Activated naive CD4-positive, alpha-beta T cell treated with anti-CD3 and anti-CD28 coated beads, Interleukin-2, amount 50 U/mL, for 72 hours (primary cell): ENCODE measurements at places on chromosomes 12 and 14.
A peak's percentile ranks its signal among the peaks of the same experiment; 100 is the strongest.

DNA sequence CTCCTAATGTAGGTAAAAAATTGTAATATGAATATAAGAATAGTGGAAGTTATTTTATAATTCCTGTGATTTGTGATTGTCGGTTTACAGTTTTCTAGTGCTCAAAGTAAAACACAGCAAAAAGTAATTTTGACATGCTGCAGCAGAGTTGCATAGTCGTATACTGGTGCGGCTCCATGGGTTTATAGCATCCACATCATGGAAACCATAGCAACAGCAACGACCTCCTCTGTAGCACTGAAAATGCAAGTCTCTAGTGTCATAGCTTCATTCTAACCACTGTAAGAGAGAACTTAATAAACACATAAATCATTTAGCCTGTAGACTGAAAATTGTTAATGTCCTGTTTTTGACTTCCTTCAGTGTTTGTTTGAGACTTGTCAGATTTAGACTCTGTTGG lies 574.3 kb downstream of the KCNH5 start:
- DNase-seq = no peak

- no peak for DNase-seq
Measured at GRCh38 chr12:76976777-76977382, 88.5 kb downstream of the E2F7 start.

DNA sequence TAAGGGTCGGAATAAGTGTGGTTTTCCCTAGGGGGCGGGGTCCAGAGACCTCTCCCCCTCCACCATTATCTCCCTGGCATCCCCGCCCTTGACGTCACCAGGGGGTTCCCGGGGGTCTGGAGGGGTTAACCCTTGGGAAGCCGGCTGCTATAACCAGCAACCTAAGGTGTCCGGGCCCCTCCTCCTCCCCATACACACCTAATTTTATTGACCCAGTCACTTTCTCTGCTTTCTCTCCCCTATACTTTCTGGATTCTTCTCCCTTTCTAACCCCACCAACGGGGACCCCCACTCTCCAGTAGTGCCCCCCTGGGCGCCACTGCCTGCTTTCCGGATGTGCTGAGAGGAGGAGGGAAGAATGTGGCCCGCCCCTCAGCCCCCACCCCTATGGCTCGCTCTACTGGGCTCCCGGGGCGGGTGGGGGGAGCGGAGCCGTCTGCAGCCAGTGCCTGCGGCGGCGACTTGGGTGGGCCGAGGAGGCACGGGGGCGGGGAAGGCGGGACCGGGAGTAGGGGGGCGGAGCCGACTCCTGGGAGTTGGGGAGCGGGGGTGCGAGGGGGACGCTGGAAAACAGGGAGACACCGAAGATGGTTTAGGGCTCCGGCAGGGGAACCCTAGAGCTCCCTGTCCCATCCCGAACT lies 1.8 kb downstream of the GLI1 start:
- no peak for DNase-seq

GRCh38 chr12:46209914-46210872 lies 58.6 kb downstream of the SLC38A1 start:
- peak; percentile 68 for DNase-seq

DNA sequence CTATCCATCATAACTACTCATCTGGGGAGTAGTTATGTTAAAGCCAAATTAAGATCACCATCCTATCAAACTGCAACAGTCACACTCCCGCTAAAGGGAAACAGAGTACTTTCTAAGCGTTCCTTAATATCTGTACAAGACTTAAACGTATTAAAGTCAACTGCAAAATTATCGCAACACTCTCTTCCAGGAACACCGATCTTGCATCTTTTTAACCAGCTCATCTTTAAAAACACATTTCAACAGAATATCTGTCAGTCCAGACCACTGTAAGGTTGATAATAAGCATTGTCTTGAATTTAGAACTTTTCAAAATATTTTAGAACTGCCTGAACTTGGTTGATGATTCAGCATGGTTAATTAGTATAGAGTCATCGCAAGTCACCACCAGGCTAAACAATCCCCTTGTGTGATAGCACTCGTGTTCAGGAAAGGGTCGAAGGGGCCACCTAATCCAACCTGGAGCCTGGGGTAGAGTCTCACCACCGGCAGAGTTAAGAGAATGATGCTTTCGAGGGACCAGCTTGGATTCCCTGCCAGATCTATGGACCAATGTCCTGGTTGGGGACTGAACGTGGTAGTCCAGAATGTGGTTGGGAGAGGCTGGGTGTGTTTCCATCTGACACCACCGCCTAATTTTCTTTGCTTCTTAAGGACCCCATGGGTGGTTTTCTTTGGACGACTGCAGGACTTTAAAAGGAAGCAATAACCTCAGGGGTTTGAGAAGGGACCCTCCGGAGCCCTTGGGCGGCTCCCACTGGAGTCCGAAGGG lies 890 bp downstream of the SPTLC2 start:
- peak; percentile 18 for DNase-seq

- DNase-seq = no peak
Measured at GRCh38 chr14:75441728-75442127, 13.9 kb downstream of the JDP2 start.

GRCh38 chr14:93859957-93860356 lies 67.2 kb upstream of the FAM181A start:
- no peak for DNase-seq

GRCh38 chr12:92186038-92186470 lies 40.4 kb upstream of the BTG1 start:
- no peak for DNase-seq

DNA sequence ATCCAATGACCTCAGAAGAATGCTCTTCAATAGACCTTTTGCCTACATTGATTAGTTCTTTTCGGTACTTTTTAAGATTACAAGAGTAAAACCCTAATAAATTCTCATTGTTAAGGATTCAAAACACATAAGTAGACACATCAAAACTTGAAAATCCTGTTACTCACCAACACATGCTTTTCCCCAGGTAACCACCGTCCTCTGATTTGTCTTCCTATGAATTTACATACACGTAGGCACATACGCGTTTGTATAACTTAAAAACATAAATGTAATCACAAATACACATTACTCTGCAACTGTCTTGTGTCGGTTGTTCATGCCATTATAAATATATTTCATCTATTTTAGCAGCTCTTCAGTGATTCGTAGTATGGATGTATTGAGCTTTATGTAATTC lies 910 bp upstream of the WASHC4 start:
- DNase-seq = no peak

DNA sequence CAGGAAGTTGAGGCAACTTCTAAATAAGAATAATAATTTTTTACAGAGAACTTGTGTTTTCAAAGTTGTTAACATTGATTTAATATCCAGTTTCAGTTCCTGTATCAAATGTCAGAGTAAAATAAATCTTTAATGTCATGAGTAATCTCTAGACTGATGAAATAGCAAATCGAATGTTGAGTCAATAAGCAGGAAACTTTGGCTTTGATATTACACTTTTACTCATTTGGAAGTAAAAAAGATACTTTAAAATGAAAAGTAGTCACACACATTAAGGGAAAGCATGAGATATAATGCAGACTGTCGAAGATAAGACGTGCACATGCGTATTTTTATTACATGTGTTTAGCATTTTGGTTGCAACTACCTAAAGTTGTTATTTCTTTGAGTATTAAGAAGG lies 78.2 kb upstream of the PTGDR start:
- DNase-seq = no peak

- DNase-seq = no peak
Measured at GRCh38 chr12:65055859-65056258, 65.2 kb downstream of the WIF1 start.

- DNase-seq = no peak
Measured at GRCh38 chr14:99158150-99158549, 113.8 kb downstream of the BCL11B start.
